ENCODE measurements at places on chromosomes 7 and 10.
A peak's percentile ranks its signal among the peaks of the same experiment; 100 is the strongest.

DNA sequence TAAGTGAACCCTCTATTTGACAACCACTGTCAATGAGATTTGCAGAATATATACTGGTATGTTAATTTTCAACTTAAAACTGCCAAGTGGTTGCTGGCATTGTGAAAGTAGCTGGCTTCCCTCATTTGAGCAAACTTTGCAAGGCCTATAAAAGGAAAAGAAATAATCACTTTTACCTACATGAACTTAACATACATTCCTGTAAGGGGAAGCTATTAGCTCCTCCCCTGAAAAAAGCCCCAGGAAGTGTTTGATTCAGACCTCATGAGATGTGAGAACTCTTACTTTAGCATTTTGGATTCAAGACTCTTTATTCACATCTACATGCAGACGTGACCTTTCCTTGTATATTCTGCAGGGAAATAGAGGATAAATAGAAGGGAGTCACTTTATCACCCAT, 175.6 kb downstream of the OTUD1 start:
- DNase-seq: no peak

DNA sequence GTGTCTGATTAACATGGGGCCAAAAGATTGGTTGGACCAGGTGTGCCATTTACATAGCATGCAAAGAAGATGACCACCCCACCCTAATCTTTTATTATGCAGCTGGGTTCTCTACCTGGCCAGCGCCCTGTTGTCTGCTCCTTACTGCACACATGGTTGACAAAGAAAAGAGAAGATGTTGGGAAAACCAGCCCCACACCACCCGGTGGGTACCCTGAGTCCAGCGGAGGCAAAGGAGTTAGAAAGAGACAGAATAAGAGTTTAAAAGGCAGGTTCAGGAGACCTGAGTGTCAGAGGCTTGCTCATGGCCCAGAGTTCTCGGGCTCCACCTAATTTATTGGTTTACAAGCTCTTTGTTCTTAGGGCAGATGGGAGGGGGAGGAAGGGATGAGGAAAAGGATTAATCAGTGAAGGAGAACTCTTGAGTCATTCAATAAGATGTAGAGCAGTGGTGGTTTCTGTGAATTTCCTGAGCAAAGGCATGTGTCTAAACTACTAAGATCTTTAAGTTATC, 24.1 kb upstream of the ABCA13 start:
- DNase-seq: no peak

GRCh38 chr10:78528749-78529204, 495.1 kb downstream of the RPS24 start:
- no peak for DNase-seq

DNA sequence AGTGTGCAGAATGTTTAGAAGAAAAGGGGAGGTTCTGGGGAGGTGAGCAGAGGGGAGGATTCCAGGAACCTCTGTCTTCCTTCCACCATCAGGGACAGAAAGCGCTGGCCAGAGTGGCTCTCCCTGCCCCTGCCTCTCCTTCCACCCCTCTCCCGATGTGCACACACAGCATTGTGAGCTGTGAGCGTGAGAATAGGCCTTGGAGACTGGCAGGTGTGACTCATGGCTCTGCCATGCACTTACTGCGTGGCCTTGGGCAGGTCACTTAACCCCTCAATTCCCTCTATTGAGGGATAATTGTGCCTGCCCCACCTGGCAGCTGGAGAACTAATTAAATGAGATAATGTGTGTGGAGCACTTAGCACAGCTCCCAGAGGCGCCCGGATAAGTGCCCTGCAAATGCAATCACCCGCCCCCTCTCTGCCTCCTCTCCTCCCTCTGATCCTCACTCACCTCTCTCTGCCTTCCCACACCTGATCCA, 115.4 kb downstream of the ZMIZ1 start:
- no peak for DNase-seq

DNA sequence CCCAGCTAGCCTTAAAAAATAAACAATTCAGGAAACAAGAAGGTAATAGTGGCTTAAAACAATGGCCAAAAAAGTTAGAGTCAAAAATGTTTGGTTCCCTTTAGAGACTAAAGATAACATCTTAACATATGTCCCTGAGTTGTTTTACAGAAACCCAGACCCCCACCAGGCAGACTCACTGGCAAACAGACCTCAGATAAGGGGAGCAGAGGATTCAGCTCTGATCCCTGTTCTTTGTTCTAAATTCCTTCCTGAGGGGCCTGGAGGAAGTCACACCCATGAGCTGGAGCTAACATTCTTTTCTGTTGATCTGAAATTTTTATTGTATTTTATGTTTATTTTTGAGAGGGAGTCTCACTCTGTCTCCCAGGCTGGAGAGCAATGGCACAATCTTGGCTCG, 247.2 kb downstream of the USP6NL start:
- no peak for DNase-seq

DNA sequence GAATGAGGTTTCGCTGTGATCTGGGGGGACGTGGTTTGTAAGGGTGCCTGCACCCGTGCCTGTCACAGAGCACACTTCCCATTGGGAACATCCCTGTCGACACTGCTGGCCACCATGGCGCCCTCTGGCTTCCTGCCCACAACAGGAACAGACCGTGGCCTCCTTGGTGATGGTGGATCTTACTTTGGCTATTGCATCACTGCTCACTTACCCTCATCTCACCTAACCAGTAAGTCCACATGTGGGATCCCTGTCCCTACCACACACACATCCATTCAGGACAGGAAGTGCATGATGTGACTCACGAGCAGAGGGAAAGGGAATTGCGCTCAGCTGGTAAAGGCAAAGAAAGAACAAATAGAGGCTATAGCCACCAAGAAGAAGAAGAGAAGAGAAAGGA, 26.2 kb upstream of the SEC61G start:
- no peak for DNase-seq

GRCh38 chr10:7003831-7004395, 406.9 kb downstream of the SFMBT2 start:
- no peak for DNase-seq

GRCh38 chr10:102517553-102517952, 13.8 kb downstream of the SUFU start:
- no peak for DNase-seq

DNA sequence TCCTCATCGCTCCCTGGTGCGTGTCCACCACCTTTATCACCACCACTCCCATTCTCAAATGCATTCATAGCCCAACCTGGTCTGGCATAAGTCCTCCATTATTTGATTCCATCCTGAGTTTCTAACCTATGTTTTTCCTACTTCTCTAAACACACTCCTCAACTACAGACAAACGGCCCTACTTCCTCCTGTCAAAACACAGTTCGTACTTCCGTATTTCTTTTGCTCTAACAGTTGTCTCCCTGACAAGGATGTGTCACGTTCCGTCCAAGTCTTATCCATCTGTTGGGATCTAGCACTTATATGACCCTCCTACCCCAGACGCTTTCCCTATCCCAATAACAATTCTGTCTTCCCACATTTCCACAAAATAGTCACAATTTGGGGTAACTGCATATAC, 46.8 kb downstream of the DOCK4 start:
- no peak for DNase-seq

DNA sequence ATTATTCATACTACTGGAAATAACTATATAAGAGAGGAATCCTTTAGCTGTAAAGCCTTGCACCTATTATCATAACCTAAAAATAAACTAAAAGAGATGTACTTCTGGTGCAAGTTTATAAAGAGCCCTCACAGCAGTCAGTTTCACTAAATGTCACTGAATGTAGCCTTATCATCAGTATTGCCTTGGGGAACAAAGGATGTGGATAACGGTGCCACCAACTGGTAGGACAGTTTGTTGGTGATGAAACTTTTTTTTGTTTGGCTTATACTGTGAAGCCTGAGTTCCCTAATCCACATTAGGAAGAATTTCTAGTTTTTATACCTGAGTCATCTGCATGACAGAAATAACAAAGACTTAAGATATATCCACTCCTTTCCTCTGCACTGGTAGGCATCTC, 117.9 kb upstream of the COL1A2 start:
- peak; percentile 43 for DNase-seq

- no peak for DNase-seq
These were observed 14.6 kb downstream of the VOPP1 start for GRCh38 chr7:55557666-55558188.

DNA sequence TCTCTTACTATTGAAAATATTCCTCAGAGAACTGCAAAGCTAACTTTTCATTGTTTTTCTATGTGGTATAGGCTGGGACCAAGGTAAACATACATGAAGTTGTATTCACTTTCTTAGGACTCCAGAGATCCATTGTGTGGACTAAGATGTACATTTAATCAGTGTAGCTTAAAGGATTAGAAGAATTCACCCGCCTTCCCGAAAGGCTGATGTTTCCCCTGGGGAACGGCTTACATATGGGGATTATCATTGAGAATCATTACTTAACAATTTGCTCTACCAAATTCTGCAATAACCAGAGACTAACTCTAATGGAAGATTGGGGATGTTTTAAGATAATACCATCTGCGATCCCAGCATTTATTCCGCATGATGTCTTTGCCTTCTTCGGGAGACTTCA, 257.1 kb upstream of the KIAA1217 start:
- DNase-seq: no peak

GRCh38 chr7:7433811-7434210, 101.9 kb downstream of the COL28A1 start:
- peak; percentile 7 for DNase-seq

GRCh38 chr7:762885-763284, 35.8 kb upstream of the PRKAR1B start:
- DNase-seq: no peak

DNA sequence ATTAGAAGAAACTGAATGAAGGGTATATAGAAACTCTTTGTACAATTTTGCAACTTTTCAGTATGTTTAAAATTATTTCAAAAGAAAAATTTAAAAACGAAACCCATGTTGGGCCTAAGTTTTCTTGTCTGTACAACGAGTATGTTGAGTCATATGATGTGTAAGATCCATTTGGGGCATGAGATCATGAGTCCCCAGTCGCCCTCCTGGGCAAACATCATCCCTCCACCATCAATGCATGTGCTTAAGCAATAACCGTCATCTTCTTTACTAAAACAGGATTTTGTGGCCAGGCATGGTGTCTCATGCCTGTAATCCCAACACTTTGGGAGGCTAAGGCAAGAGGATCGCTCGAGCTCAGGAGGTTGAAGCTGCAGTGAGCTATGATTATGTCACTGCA, 54.2 kb upstream of the CDCA7L start:
- no peak for DNase-seq

DNA sequence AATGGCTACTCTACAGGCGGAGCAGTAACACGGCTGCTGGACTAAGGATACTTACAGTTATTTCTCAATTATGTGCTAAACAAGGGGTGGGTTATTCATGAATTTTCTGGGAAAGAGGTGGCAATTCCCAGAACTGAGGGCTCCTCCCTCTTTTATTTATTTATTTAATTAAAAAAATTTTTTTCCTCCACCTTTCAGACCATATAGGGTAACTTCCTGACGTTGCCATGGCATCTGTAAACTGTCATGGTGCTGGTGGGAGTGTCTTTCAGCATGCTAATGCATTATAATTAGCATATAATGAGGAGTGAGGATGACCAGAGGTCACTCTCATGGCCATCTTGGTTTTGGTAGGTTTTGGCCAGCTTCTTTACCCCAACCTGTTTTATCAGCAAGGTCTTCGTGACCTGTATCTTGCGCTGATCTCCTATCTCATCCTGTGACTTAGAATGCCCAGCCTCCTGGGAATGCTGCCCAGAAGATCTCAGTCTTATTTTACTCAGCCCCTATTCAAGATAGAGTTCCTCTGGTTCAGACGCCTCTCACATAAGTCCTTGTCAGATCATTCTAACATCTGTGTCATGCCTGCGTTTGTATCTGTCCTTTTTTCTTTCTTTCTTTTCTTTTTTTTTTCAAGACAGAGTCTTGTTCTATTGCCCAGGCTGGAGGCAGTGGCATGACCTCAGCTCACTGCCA, 15.9 kb upstream of the STOX1 start:
- no peak for DNase-seq

- no peak for DNase-seq
These were observed 48.3 kb upstream of the ZMIZ2 start for GRCh38 chr7:44700322-44700721.

GRCh38 chr10:9895981-9896380, 1121.7 kb upstream of the CELF2 start:
- DNase-seq: no peak

GRCh38 chr7:116497708-116498107, 1.8 kb upstream of the CAV2 start:
- no peak for DNase-seq

GRCh38 chr7:88042157-88042556, 108.1 kb downstream of the ADAM22 start:
- DNase-seq: no peak

DNA sequence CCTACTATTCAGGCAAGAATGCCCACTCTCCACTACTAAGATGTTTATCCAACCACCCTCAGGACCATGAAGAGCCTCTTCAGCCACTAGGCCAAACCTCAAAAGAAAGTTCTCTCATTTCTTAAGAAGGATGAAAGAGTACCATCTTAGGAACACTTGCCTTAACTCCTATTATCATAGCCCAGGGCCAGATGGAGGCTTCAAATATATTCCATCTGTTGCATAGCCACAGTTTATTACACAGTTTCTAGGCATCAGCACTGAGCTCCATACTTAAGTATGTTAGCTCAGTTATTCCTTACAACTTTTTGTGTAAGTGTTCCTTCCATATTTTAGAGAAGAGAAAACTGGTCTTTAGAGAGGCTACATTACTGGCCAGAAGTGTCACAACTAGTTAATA, 37.4 kb upstream of the YAE1 start:
- DNase-seq: no peak

- peak; percentile 59 for DNase-seq
These were observed 159.3 kb downstream of the ETV1 start for GRCh38 chr7:13829914-13830900.
